ENCODE measurements at places on chromosomes 3 and 15. TPM values are rescaled to one million over a fixed set of nuclear protein-coding genes. Genes with fewer than 3 reads are reported as not detected.

DNA sequence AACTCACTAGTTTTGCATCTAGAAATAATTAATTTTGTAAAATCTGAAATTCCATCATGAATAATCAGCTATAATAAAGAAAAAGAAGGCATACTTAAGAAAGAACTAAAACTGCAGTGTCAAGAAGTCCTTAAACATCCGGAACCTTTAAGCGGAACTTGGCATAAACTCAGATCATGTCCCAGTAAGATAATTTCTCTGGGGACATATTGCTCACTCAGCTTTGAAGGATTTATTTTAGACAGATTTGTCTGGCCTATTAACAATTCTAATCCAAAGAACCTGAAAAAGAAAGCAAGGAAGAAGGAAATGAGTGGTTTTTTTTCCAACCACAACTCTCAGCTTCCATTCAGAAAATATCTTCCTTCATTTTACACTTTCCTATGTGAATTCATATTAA, 850.3 kb downstream of the ROBO1 start:
- DNase-seq, result no peak

Gene TXNRD3
- total RNA-seq, result 5.0 TPM

Gene TLR9
- total RNA-seq, result not detected

- DNase-seq, result no peak
Measured at GRCh38 chr3:57164657-57165573, at the start of gene IL17RD. TSS of gene IL17RD (minus strand) at chr3:57165353. CDS start at chr3:57165286, 67 bp downstream.

Gene DNAH12
- total RNA-seq, result not detected

GRCh38 chr15:88909956-88910831, 3.0 kb downstream of the MFGE8 start:
- no peak for DNase-seq

Gene AMOTL2
- total RNA-seq, result 62.3 TPM

Gene TYRO3
- 4.1 TPM for total RNA-seq

DNA sequence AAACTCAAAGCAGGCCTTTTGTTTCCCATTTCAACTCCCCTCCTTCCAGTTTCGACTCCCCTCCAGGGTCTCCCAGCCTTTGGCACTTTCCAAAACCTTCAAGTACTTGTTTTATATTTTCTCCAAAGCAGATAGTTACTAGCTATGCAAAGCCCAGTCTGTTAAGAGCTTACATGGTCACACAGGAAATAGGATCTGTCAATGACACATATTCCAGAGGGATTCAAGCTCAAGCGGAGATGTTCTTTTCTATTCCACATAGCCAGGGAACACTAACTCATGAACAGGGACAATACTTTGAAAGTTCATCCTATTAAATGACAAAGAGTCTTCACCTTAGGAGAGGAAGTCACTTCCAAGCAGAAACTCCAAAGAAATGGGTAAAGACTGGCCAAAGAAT, 18.6 kb downstream of the SUCLG2 start:
- DNase-seq, result no peak

DNA sequence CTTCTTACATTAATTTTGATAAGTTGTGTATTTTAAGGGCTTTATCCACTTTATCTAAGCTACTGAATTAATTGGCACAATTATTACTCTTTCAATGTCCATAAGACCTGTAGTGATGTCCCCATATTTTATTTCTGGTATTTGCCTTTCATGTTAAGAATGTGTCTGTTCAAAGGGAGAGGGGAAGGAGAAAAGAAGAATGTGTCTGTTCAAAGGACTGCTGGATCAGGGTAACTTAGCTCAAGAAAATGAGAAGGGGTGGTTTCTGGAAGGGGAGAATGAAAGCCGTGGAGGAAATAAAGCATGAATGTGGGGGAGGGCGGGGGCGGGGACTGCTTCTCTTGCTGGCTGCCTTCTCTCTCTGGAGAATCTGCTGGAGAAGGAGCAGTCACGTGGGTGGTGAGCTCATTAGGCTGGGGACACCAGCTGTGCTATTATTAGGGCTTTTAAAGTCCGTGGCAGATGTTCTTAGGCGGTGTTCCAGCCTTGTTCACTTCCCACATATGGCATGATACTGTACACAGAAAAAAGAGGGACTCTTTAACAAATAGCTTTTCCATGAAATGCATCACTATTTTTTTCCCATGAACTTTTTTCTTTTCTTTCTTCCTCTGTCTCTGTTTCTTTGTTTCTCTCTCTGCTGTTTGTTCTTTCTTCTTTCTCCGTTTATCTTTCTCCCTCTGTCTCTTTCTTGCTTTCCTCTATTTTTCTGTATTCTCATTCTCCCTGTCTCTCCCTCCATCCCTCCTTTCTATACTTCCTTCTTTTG, 63.7 kb upstream of the ULK4 start:
- DNase-seq, result peak; percentile 97

GRCh38 chr3:61807865-61808276, 246.5 kb downstream of the PTPRG start:
- DNase-seq, result no peak

Gene HRG
- total RNA-seq, result not detected

- peak; percentile 85 for DNase-seq
Measured at GRCh38 chr3:123660900-123661299, 76.0 kb upstream of the HACD2 start.

DNA sequence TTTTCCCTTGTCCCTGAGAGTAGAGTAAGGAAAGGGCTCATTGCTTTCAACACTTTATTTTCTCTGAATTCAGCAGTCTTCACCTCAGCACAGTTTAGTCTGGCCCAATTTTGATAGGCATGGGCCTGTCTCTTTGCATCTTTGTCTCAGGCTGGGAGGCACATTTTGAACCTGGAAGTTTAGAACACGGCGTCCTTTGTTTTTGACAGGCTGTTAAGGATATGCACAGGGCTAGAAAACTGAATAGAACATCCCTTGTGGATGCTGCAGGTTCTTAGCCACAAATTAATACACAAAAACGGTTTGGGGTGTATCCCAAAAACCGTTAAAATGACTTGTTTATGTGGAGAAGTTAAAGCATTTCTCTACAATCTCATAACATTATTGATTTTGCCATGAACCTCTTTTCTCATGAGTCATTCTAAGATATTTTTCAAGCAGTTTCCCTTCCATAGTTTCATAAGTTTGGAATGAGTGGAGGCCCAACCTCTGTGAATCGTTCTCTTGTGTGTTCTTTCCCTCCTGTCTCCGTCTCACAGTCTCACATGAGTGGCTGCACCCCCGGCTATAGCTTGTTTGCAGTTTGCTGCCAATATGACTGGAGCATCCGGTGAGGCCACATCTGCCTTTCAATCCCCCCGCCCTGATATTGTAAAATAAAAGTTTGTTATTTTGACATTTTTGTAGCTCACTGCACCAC, 192.9 kb upstream of the EIF1B start:
- no peak for DNase-seq

GRCh38 chr15:58611731-58612676, 137.5 kb downstream of the ADAM10 start:
- DNase-seq, result no peak

GRCh38 chr3:8629151-8630021, 15.2 kb downstream of the SSUH2 start:
- DNase-seq, result no peak

GRCh38 chr3:167691366-167691765, 37.6 kb upstream of the WDR49 start:
- DNase-seq, result no peak

Gene ADAMTS7
- total RNA-seq, result 39.2 TPM

DNA sequence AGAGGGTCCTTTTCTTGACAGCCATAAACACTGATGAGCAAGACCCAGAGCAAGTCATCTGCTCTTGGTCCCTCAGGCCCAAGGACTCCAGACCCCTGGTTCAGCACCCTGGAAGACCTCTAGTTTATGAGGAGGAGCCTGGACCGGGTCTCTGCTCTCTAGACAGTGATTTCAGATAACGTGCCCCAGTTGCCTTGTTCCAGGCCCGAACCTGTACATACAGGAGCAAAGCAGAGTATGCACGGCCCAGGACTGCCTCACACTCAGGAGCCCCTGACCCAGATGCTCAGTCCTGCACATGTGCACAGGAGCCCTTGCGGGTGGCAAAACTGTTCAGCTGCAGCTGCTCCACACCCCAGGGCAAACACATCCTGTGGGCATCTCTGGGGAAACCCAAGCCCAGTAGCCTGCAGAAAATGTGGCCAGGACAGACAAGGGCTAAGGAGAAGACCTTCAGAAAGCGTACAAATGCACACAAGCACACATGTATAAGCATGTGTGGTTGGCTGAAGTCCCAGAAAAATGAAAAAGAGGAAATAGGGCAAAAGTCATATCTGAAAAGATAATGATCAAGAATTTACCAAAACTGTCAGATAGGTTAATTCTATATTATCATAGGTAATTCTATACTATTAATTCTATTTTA, 59.9 kb upstream of the CORO2B start:
- DNase-seq, result no peak

DNA sequence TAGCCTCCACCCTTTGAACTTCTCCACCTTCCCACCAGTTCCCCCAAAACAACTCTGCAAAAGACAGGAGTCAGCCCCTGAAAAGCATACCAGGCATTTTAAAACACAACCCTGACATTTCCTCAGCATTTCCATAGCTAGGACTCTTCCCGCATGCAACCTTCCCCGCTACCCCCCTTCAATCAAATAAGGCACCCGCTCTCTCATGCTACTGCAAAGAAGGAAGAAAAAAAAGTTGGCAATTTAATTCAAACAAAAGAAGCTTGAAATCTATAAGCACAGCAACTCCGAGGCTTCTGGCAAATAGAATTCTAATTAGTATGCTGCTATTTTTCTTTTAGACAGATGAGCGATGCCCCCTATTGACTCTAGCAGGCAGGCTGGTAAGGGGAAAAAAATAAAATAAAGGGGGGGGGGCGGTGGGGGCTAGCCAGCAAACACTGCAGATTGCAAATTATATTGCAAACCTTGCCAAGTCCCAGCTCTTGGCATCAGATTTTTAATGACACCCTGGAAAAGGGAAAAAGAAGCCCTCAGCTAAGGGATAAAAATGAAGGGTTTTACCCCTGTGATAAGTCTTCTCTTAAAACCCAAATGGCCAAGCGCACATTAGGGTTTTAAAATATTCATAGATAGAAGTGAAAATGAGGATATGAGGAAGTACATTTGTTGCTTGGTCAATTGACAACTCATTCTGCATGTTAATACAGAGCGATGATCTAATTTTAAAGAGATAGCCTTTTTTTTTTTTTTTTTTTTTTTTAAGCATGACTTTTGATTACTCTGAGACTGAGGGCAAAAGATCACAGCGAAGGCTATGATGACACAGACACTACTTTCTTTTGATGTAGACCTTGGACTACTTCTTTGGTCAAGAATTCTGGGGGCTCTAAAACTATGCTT, 255.2 kb downstream of the NR2F2 start:
- DNase-seq, result no peak

DNA sequence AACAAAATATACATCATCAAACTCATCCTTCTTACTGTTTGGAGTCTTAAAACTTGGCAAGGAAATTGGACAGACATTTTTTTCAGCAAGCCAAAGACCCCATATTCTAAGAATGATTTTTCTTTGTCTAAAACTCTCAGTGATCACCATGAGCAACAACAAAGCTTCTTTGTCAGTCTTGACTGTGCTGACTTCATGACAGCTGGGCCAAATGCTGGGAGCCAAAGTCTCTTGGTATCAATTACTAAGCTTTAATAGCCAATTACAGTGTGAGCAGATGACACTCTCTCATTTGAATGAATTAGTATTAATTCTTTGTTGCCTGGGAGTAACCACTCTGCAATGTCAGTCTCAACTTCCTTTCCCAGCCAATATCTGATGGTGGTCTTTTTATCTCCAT, 48.1 kb upstream of the GK5 start:
- no peak for DNase-seq

- DNase-seq, result no peak
Measured at GRCh38 chr3:18771931-18772330, 346.8 kb upstream of the SATB1 start.

Gene APPL1
- 31.6 TPM for total RNA-seq

- DNase-seq, result peak; percentile 54
Measured at GRCh38 chr15:31464216-31465082, 137.8 kb downstream of the KLF13 start.

GRCh38 chr15:52392008-52392687, 96.5 kb upstream of the MYO5C start:
- DNase-seq, result no peak

Gene PPP2R3A
- 71.9 TPM for total RNA-seq

GRCh38 chr15:28881600-28881999, 4.2 kb upstream of the APBA2 start:
- DNase-seq, result no peak

- no peak for DNase-seq
Measured at GRCh38 chr15:62941699-62942098, 100.8 kb upstream of the TPM1 start.

GRCh38 chr15:89671687-89672086, 7.5 kb downstream of the PLIN1 start:
- DNase-seq, result peak; percentile 57

DNA sequence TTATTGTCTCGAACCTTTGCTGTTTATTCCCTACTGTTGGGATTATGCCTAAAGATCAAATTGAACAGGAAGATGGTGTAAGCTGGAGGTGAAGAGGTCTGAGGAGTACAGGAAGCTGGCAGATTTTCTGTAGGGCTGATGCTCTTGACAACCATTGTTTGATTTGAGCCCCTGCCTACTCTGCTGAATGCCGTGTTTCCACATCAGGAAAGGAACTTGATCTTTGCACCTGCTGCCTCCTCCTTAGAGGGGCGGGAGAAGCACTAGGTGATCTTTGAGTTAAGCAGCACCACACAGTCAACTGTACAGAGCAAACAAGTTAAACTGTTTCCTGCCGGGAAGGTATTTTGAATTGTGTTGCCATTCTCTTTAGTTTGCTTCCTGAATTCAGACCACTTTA, 364.6 kb upstream of the EPHA6 start:
- DNase-seq, result no peak

DNA sequence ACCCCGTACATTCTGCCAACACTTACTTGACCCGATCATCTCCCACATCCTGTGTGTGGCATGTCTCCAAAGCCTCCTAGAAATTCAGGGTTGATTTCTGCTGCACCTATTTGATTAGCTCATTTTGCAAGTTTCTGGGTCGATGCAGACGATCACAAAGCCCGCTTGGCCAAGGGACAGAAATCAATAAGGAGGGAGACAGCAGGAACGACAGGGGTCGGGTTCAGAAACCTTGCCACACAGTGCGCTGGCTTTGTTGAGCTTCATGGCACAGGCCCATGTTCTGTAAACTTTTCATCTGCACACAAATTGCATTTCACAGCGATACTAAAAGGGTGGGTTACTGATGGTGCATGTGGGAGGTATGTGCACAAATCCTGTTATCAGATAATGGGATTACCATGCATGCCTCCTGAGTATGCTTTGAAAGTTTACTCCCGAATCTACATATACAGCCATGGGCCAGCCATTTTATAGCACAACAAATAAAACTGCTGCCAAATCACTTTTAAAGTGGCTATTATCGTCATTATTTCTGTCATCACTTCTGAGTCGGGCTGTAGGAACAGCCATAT, 95.9 kb upstream of the ATP11B start:
- no peak for DNase-seq

DNA sequence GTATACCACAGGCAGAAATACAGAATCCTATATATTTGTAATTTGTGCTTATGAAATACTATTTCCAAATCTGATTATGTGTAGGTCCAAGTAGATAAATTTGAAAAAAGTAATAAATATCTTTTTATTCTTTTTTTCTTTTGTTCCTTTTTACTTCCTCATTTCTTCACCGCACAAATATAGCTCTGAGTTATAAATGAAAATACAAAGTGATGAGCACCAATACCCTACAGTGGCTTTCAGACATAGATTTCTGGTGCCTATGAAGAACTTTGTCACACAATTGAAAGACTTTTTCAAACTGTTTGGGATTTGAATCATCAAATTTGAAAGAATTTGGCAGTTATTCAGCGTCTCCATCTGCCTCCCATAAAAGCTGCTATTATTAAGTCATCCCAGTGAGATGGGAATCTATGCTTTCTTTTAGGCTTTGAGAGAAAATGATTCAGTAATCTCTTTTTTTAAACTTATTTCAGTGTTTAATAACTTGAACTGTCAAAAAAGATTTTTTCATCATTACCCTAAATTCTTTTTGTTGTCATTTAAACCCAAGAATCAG, 363.6 kb upstream of the GOLIM4 start:
- DNase-seq, result no peak
